ENCODE measurements at places on chromosomes 4 and X. TPM values are rescaled to one million over a fixed set of nuclear protein-coding genes. Genes with fewer than 3 reads are reported as not detected.

ALB gene
- not detected for total RNA-seq

BST1 gene
- 14.2 TPM for total RNA-seq

AADAT gene
- total RNA-seq: 7.7 TPM

CLIC2 gene
- 0.08 TPM for total RNA-seq

AMMECR1 gene
- 12.7 TPM for total RNA-seq

HOPX gene
- 4.3 TPM for total RNA-seq
